ENCODE measurements at places on chromosomes 1 and 21.

DNA sequence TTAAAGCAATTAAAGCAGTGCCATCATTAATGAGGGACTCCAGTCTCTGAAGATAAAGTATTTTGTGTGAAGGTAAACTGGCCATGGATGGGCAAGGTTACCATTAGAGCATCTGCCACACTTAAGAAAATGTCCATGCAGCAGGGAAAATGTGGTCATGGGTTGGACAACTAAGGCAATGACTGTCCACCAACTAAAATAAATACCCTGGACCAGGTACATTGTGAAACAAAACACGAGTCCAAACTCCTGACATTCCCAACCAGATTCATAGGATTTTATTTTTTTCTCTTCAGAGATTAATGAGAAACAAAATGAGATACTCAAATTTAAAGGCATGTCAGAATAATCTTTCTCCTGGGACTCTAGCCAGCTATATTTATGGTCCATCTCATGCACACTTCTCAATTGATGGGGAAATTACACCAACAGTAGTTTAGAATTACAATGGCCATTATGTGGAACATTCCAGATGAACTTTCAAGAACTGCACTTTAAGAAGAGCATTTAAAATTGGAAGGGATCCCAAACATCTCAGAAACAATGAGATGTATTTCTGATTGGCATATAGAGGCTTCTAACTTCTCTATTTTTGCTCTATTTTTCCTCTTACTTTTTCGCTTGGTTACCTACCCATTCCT lies 8.1 kb downstream of the GBP7 start:
- DNase-seq, result no peak

DNA sequence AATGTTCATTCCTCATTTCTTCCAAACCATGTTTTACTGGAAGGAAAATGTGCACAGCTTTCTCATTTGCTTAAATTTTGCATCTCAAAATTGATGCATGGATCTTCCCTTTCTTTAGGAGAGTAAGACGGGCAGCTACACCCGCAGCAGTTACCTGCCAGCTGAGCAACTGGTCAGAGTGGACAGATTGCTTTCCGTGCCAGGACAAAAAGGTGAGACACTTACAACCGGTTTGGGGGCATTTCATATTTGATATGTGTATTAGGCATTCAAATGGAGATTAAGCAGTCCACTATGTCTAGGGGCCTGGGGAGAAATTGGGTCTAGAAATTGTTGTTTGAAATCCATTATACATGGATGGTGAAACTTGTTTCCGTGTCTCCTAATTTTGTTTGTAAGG lies 12.9 kb downstream of the C8A start:
- no peak for DNase-seq

DNA sequence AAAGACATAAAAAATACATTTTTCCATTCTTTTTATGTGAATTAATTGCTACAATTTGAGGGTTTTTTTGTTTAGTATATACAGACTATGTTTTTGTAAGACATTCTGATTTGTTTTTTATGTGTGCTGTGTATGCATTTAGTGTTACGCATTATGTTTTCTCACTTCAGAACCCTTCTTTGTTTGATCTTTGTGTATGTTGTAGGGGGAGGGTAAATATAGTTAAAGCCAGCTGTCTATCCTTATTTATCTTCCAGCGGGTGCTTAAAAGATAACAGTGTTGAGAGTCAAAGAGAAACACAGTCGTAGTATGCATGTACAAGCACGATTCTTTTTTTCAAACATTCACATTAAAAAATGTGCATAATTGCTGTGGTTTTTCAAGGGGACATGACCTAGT lies 97.5 kb upstream of the KIAA1614 start:
- no peak for DNase-seq

GRCh38 chr21:41148798-41149197 lies 19.2 kb upstream of the BACE2 start:
- DNase-seq, result no peak

DNA sequence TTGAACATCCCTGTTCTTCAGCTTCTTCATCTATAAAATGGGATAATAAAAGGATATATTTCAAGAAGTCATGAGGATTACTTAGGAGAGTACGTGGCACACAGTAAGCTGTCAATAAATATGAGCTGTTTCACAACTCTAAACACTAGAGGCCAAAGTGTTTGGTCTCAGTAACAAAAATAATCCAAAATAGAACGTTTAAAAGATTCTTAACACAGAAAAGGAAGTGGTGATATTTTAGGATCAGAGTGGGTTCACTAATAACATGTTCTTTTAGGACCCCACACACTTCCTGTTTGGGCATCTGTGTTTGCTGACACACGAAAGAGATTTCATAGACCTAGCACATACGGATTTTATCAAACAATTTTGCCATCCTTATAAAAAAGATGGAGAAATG lies 32.9 kb downstream of the TNFSF18 start:
- DNase-seq, result no peak

- DNase-seq, result no peak
Measured at GRCh38 chr1:94071976-94072375, 49.0 kb downstream of the ABCA4 start.

- DNase-seq, result peak; percentile 96
Measured at GRCh38 chr1:52365746-52366516, at the start of gene CC2D1B. CC2D1B (minus strand) TSS chr1:52366205; CDS start chr1:52364620, 1,585 bp downstream.

DNA sequence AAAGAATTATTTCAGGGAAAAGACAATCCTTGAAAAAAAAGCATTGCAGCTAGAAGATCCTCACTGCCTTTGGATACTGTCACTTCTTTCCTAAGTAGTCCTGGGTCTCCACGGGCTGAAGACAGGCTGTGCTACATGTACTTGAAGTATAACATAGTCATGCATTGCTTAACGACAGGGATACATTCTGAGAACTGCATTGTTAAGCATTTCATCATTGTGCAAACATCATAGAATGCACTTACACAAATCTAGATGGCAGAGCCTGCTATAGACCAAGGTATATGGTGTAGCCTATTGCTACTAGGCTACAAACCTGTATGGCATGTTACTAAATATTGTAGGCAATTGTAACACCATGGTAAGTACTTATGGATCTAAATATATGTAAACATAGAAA lies 54.0 kb downstream of the KIAA0040 start:
- DNase-seq, result no peak

DNA sequence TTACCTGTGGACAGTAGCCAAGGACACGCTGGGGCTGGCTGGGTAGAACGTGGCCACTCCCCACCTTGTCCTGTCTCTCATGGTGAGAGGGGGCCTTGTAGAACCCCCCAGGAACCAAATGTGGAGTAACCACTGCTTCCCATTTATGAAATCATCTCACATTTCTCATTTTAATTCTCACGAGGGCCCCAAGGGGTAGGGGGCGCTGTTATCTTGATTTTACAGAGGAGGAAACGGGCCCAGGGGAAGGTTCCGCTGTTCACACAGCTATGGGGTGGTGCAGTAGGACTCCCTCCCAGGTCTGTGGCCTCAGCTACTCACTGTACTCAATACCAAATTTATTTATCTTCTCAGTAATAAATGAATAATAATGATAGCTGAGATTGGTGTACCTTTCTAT lies 5.5 kb downstream of the SMPDL3B start:
- no peak for DNase-seq
